ENCODE measurements at places on chromosomes 2 and 18. TPM values are rescaled to one million over a fixed set of nuclear protein-coding genes. Genes with fewer than 3 reads are reported as not detected.

- DNase-seq = no peak
Observed at GRCh38 chr18:23121133-23121532, 14.2 kb upstream of the CABLES1 start.

GRCh38 chr2:104852090-104852666 is 1.7 kb upstream of the POU3F3 start:
- no peak for DNase-seq

FKBP7 gene
- total RNA-seq = 0.69 TPM

DNA sequence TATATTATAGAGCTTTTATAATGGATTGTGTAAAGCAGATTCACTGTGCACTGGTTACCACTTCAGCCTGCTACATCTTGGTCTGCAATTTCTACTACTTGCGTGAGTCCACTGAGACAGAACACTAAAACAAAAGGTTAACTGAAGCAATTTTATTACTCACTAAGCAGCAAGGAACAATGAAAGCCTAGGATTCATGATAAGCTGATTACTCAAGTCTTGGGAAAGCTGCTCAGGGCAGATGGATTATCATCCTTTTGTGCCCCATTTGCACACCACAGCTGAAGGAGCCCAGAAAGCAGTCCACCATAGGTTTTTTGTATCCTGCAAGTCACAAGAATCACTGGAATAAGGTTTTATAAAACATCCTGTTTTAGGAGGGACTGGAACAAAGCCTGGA is 1215.2 kb upstream of the TMEFF2 start:
- no peak for DNase-seq

DSG4 gene
- total RNA-seq = not detected

Data from CD8-positive, alpha-beta T cell (primary cell).